AG08395 (cell line): ENCODE measurements at places on chromosomes 3 and 15.

GRCh38 chr15:98796685-98797357 is 148.5 kb downstream of the IGF1R start:
- DNase-seq, result no peak

- DNase-seq, result no peak
Observed at GRCh38 chr15:51718219-51718618, 19.2 kb downstream of the LYSMD2 start.

GRCh38 chr3:89256395-89256794 is 149.0 kb downstream of the EPHA3 start:
- no peak for DNase-seq

DNA sequence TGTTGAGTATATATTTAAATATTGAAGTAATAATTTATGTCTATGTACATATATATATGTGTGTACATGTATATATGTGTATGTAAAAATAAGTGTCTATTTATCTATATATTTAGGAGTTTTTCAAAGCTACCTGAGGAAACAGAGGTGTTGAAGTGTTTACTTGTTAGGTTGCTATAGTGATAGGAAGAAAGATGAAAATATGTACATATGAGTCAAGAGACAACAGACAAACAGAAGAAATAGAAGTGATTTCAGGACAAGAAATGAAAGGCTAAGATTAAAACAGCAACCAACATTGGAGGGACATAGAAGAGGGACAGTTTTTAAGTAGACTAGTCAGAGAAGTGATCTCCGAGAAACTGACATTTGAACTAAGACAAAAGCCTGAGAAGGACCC is 11.1 kb downstream of the IL1RAP start:
- no peak for DNase-seq

DNA sequence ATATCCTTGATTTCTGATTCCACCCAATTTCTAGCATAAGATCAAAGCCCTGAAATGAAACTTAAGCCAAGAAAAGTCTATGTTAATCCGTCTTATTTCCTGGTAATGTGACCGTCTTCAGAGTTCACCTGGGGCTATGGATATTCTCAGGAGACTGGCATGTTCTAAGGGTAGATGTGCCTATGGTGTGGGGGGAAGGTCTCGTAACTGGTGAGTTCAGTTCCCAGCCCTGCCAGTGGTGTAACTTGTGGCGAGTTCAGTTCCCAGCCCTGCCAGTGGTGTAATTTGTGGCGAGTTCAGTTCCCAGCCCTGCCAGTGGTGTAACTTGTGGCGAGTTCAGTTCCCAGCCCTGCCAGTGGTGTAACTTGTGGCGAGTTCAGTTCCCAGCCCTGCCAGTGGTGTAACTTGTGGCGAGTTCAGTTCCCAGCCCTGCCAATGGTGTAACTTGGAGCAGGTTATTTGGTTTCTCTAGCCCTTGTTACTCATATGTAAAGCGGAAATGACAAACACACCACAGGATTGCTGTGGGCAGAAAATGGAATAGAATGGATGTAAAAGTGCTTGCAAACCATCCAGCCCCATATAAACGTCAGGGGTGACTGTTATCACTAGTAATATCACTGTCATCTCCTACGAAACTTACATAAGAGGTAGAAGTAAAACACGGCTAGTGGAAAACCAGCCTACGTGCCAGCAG is 30.4 kb downstream of the SLC51A start:
- DNase-seq, result peak; percentile 17

DNA sequence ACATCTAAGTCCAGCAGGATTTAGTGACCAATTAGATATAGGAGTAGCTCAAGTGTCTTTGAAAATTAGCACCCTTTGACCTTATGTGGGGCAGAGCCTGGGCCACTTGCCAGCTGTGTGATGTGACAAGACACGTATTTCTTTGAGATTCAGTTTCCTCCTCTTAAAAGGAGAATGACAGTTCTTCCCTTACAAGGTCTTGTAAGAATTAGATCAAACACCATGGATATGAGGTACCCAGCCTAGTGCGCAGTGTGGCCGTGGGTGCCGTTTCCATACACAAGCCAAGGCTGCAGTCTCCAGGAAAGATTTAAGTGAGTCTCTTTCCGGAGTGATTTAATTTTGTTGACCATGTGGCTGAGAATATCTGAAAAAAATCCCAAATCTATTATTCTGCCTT is 46.3 kb downstream of the ARHGAP31 start:
- DNase-seq, result no peak

- DNase-seq, result no peak
Observed at GRCh38 chr3:45549961-45550360, 44.6 kb upstream of the LIMD1 start.

DNA sequence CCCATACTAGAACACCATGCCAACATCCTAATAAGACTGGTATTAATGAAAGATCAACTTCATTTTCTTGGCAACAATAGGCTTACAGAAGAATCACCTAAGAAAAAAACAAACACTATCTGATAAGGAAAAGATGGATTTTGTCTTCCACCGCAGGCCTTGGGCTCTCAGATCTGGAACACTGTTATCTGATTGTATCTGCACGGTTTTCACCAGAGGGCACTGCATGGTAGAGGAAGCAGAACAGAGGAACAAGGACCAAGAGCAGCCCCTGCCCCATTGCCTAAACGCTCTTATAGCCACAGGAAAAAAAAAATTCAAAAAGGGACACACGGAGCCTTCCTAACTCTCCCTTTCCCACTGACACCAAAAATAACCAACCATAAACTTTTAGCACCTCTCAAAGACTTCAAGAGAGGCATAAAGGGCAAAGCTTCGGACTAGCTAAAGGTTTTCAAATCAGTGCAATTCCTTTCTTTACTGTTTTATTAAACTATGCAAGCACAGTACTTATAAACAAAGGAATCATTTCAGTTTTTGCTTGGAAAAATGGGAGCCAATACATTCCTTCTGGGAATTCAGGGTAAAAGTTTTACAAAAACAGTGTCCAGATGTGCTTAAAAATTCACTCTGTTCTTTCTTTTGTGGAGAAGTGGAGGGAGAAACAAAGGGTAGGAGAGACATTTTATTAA is 23.3 kb downstream of the IL17RD start:
- no peak for DNase-seq

DNA sequence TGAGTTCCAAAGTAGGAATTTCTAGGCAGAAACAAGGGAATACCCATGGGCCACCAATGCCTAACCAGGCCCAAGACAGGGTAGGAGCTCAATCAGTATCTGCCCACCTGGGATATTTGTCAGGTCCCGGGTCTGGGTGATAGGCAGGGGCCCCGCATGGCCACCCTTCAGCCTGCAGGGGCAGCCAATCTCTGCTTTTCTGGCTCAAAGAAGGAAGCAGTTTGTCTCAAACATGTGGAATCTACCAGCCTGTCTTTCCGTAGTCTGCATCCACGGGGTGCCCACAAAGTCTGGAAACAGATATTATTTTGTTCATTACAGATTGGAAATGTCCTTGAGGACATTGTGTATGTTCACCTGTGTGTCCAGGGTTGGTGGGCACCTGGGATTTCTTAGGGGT is 56.2 kb downstream of the CEMIP start:
- no peak for DNase-seq

DNA sequence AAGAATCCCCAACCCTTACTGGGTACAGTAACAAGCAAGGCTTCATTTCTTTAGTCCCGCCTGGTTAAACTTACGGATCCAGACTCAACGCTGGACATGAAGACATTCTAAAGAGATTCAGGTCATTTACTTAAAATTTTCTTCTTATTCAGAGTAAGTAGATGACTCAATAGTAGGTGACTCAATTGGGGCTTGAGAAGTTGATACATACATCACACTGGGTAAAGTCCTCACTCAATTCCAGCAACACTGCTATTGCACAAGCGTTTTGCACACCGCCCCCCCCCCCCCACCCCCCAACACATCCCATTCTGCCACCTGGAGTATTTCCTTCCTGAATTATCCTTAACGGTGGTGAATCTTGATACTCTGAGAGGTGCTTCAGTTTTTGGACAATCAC is 610.0 kb downstream of the FOXP1 start:
- DNase-seq, result no peak

- no peak for DNase-seq
Observed at GRCh38 chr3:157700405-157700804, 197.2 kb upstream of the VEPH1 start.

DNA sequence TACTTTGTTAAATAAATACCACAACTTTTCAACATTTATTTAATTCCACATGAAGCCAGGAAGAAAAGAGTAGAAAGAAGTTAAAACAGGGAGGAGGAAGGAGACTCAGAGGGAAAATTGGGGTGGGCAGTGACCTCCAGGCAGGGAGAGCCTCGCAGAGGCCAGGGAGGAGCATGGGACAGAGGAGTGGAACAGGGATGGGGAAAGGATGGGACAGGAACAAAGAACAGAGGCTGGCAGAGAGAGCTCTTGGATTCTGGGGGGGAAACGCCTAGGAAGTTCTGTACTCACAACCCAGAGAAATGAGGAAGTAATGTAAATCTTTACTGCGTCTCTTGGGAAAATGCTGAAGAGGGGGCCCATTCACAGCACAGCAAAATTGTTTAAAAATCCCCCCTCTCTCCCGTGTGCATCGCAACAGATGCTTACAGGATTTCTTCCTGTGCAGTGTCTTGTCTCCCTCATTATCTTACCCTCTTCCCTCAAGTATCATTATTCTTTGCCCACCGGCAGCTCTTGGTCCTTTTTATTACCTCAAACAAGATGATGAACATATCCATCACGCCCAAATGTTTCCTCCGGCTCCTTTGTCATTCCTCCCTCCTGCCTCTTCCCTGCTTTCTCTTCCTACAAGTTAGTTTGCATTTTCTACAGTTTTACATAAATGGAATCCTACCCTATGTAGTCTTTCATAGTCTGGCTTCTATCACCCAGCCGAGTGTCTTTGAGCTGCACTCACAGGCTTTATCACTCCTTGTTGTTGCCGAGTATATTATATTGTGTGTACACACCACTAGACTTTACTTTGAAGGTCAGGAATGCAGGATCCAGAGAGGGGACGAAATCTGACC is 65.5 kb downstream of the ARHGAP31 start:
- no peak for DNase-seq

- DNase-seq, result no peak
Observed at GRCh38 chr3:100963041-100963440, 30.2 kb downstream of the ABI3BP start.

DNA sequence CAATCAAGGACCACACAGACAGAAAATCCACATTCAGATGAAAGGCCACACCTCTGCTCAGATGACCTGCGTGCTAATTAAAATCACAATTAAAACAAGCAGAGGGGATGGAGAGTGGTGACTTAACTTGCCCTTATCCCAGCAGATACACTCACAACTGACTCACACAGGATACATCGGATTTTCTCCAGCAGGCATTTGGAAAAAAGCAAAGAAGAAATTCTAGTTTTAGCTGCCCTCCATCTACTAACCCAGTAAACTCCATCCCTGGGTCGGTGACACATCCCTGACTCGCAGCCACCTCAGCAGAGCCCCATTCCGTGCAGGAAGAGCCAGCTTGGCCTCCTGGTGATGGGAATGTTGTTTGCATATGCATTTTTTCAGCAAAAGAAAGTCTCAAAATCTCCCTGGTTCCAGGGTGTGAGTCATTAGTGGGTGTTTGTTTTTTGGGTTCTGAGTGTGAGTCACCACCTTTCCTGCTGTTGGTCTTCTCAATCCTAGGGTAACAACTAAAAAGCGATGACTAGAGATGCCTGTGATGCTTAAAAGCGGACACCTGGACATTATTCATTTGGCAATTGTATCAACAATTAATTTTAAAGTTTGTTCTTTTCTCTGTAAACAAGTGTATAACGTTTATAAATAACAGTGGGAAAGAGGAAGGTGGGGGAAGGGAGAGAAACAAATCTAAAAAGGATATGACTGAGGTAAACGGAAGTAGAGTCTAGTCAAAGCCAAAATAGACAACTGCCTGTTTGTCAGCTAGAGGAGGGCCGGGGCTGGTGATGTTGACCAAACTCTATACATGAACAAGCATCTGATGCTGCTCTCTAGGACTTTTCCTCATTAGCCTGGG is 49.8 kb upstream of the SLC4A7 start:
- DNase-seq, result peak; percentile 96

- DNase-seq, result no peak
Observed at GRCh38 chr3:28019740-28020139, 221.7 kb upstream of the CMC1 start.

DNA sequence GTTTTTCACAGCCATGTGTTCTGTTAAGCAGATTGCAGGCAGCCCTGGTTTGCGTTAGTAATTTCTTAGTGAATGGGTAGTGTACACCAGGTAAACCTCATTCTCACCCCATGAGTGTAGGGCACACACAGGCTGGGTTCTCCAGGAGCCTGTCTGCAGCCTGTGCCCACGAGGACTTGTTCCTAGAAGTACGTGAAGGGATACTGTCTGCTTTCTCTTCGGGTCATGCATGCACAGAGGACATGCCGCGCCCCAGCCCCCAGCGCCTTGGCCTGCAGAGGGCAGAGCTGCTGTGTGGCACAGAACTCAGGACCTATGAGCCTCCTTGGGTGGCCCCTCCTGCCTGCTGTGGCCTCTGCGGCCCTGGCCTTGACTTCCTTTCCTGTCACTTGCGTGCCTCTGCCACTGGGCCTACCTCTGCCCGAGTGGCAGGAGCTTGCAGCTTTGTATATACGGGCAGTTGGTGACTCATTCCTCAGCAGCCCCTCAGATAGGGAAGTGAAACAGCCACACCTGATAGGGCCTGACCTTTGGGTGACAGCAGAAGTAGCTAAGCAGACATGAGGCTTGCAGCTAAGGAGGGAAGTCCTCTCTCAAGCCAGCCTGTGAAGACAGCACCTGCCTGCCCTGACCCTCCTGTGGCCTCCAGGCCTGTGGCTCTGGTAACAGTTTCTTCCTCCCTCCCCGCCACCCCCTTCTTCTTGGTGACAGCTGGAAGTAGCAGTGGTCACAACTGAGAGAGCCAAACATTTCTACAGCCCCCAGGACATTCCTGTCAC is 19.5 kb downstream of the PPCDC start:
- peak; percentile 32 for DNase-seq

- DNase-seq, result no peak
Observed at GRCh38 chr3:63580151-63580550, 72.3 kb upstream of the SNTN start.

DNA sequence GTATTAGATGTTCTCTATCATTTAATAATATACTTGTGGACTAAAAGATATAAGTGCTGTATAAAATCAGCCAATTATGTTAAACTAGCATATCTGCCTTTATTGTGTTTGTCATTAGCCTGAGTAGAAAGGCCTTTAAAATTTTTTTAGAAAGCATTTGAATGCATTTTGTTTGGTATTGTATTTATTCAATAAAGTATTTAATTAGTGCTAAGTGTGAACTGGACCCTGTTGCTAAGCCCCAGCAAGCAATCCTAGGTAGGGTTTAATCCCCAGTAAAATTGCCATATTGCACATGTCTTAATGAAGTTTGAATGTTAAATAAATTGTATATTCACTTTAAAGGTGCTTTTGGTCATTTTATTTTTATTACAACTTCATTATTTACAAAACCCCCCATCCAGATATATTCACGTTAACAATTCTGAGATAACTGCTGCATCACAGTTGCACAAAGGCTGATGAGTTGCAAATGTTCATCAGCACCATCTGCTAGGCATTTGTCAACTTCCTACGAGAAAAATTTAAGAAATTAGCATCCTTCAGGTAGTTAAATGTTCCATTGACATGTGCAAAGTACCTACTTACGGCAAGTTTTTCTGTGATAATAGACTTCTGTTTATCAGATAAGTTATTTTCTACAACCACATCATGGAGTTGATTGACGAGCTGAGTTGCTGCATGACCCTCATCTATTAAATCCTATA is 6.3 kb downstream of the EIF4A2 start:
- DNase-seq, result no peak
